Spleen (tissue), 13 donors: ENCODE measurements at places on chromosomes 6 and 20. TPM values are rescaled to one million over a fixed set of nuclear protein-coding genes. Genes with fewer than 3 reads are reported as not detected.
A peak's percentile ranks its signal among the peaks of the same experiment; 100 is the strongest.

GRCh38 chr6:70162972-70163371, 139.9 kb downstream of the COL9A1 start:
- DNase-seq = no peak
- no peaks in the 10 kb centered on the region for H3K4me1 ChIP-seq
- H3K4me3 ChIP-seq = no peak overlapping the region
- H3K36me3 ChIP-seq = no peaks in the 10 kb centered on the region
- no peaks in the 10 kb centered on the region for H3K27me3 ChIP-seq

LZTS3 gene
- total RNA-seq = 1.9 TPM

DNA sequence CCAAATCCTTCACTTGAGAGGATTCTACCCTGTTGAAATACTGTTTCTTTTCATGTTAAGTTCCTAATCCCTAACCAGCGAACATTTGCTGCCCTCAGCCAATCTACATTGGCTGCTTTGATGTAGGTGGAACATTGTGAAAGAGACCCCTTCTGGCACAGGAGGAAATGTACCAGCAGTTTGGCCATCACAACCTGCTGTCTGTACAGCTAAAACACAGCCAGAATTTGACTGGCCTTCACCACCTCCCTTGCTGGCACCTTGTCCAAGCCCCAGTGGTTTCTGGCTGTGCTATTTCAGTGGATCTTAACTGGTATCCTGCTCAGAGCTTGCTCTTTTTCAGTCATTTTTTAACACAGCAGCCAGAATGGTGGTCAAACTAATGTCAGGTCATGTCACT, 202.1 kb upstream of the EPHA7 start:
- no peak overlapping the region for H3K27ac ChIP-seq
- H3K36me3 ChIP-seq = no peaks in the 10 kb centered on the region
- no peaks in the 10 kb centered on the region for H3K4me1 ChIP-seq
- H3K4me3 ChIP-seq = no peak overlapping the region
- H3K27me3 ChIP-seq = no peaks in the 10 kb centered on the region
- no peak for DNase-seq

- no peaks in the 10 kb centered on the region for H3K36me3 ChIP-seq
- DNase-seq = no peak
- no peak overlapping the region for H3K27ac ChIP-seq
- H3K4me1 ChIP-seq = peaks cover 75% of the 10 kb centered on the region
- H3K27me3 ChIP-seq = no peaks in the 10 kb centered on the region
These were observed 29.0 kb downstream of the JARID2 start for GRCh38 chr6:15274692-15275387.

DNA sequence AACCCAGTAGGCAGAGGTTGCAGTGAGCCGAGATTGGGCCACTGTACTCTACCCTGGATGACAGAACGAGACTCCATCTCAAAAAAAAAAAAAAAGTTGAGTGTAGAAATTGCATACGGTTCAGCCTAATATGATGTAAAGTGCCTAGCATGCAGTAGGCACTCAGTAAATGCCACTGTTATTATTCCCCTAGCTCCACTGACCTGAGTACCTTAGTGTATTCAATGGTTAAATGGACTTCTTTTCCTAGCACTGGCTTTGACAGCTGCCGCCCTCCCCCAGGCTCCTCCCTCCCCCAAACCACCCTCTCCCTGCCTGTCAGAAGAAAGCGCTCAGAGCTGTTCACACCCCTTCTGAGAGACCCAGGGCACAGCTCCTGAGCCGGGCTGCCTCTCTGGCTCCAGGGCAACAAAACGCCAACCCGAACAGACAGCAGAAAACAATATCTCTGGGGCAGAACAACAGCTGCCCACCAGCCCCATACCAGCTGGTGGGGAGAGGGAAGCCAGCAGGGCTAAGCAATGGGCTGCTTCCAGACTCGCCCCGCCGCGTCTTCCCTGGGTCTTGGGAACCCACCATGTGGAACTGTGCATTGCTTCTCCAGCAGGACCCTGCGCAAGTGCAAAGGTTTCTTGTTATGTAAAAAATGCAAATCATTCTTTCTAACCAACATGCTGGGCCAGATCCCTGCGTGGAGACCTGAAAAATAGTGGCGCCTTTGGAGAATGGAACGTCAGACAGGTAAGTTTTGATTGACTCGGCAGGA, 4.5 kb downstream of the CPNE5 start:
- H3K4me1 ChIP-seq = peaks cover 18% of the 10 kb centered on the region
- H3K27ac ChIP-seq = no peak overlapping the region
- no peaks in the 10 kb centered on the region for H3K36me3 ChIP-seq
- H3K4me3 ChIP-seq = no peak overlapping the region
- peaks cover 21% of the 10 kb centered on the region for H3K27me3 ChIP-seq
- DNase-seq = no peak

FKBP5 gene
- total RNA-seq = 207 TPM

NOX3 gene
- not detected for total RNA-seq

GRCh38 chr6:90413867-90414266, 117.2 kb upstream of the BACH2 start:
- H3K4me3 ChIP-seq = no peak overlapping the region
- H3K36me3 ChIP-seq = no peaks in the 10 kb centered on the region
- H3K4me1 ChIP-seq = peaks cover 9% of the 10 kb centered on the region
- peak; percentile 81 for DNase-seq

GRCh38 chr6:141809901-141810300, 322.8 kb upstream of the GJE1 start:
- DNase-seq = no peak
- H3K36me3 ChIP-seq = no peaks in the 10 kb centered on the region
- H3K4me1 ChIP-seq = no peaks in the 10 kb centered on the region
- H3K27ac ChIP-seq = no peak overlapping the region
- H3K27me3 ChIP-seq = no peaks in the 10 kb centered on the region

DNA sequence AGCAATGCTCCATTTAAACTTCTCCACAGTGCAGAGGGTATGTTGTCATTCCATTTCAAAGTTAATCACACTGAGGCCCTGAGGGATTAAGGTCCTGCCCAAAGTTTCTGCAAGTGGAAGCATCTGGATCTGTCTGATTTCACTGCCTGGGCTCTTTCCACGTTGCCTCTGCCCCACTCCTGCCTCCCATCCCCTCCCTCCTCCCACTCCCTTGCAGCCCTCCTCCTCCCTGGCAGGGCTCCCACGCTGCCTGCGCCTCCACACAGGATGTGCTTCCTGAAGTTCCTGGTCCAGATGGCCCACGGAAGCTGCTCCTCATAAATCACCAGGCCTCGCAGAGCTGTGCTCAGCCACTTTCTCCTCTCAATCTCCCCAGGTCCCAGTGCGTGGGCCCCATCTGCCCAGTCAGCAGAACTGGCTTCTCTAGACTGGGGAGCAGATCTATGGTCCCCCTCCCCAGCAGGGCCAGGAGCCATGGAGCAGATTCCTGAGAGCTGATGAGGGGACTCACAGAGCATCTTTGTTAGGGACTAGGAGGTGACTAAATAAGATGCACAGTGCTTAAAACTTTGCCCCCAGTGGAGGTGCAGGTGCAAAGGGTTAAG, 65.4 kb upstream of the MAFB start:
- no peak overlapping the region for H3K4me3 ChIP-seq
- peaks cover 7% of the 10 kb centered on the region for H3K27me3 ChIP-seq
- H3K36me3 ChIP-seq = no peaks in the 10 kb centered on the region

MDFI gene
- total RNA-seq = not detected

- peak within 1 kb of the TSS; percentile 95 for H3K27ac ChIP-seq
- peaks cover 55% of the 10 kb centered on the region for H3K4me1 ChIP-seq
- H3K4me3 ChIP-seq = peak within 1 kb of the TSS; percentile 93
- peak; percentile 100 for DNase-seq
These were observed at the start of gene CNPY3 for GRCh38 chr6:42928986-42929820. Gene CNPY3, plus strand, starts transcription at chr6:42929480. Its CDS starts 91 bp downstream, at chr6:42929571.

GRCh38 chr20:55569084-55569483, 436.2 kb downstream of the CBLN4 start:
- H3K4me1 ChIP-seq = no peaks in the 10 kb centered on the region
- DNase-seq = no peak
- no peak overlapping the region for H3K27ac ChIP-seq
- no peak overlapping the region for H3K4me3 ChIP-seq
- H3K36me3 ChIP-seq = no peaks in the 10 kb centered on the region

- no peak overlapping the region for H3K4me3 ChIP-seq
- no peak for DNase-seq
- no peak overlapping the region for H3K27ac ChIP-seq
- H3K4me1 ChIP-seq = no peaks in the 10 kb centered on the region
- H3K36me3 ChIP-seq = no peaks in the 10 kb centered on the region
These were observed 87.6 kb upstream of the PMEPA1 start for GRCh38 chr20:57797401-57797800.

DNA sequence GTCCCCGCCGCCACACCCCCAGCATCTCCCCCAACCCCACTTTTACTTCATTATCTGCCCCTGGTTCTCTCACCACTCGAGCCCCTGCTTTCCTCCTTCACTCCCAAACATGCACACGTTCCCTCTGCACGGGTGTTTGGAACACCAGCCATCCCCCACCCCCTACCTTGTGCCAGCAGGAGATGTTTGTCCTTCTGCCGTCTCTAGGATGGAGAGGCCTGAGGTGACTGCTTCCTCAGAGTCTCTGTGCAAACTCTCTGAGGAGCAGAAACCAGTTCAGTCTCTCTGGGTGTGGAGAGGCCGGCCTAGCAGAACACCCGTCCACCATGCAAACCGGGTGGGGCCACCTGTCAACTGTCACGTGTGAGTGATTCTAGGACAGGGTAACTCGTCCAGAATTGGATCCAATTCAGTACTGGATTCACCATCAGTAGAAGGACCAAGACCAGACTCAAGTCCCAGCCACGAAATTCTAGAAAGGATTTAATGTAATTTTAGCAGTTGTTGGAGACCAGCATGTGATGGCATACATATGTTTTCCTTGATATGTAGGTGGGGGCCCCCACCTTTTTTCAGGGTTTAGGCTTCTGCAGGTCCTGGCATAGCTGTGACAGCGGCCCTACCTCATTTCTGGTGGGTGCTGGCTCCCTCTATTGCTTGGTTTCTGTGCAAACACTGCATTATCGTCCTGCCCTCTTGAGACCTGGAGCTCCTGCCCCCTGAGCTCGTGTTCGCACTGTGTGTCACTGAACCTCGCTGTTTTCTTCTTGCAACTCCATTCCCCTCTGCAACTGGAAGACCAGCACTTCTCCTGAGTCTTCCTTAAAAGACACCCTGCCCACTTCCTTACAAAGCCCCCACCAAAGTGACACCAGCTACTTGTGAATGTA, at the start of gene RAET1E:
TSS of gene RAET1E (minus strand) at position 259 of the 890 bp plus-strand sequence. CDS start 7,212 bp downstream, outside the sequence.
- no peak for DNase-seq
- peak within 1 kb of the TSS; percentile 85 for H3K27ac ChIP-seq
- peaks cover 12% of the 10 kb centered on the region for H3K4me1 ChIP-seq
- H3K4me3 ChIP-seq = no peak within 1 kb of the TSS
- no peaks in the 10 kb centered on the region for H3K27me3 ChIP-seq

- H3K27ac ChIP-seq = no peak overlapping the region
- H3K36me3 ChIP-seq = no peaks in the 10 kb centered on the region
- no peak for DNase-seq
- no peak overlapping the region for H3K4me3 ChIP-seq
- no peaks in the 10 kb centered on the region for H3K4me1 ChIP-seq
These were observed 11.7 kb downstream of the SLC13A3 start for GRCh38 chr20:46639587-46639986.

TINAG gene
- total RNA-seq = not detected

DNA sequence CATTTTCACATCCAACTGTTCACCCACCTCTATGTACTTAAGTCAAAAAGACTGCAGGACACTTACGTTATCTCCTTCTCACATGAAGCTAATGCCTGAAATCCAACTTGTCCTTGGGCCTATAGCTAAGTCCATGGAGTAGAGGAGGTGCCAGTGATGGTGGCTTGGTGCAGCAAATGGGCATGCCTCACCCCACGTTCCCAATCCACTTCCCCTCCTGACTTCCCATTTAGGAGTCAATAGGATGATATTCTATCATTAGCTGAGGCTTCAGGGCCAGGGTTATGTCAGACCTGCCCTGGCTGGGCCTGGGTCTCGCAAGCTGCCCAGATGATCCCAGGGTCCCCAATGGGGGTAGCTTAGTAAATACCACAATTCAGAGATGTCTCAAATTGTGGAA, 410.4 kb downstream of the MAFB start:
- no peaks in the 10 kb centered on the region for H3K4me1 ChIP-seq
- no peak overlapping the region for H3K27ac ChIP-seq
- DNase-seq = no peak
- no peaks in the 10 kb centered on the region for H3K27me3 ChIP-seq
- no peak overlapping the region for H3K4me3 ChIP-seq

VGLL2 gene
- not detected for total RNA-seq

DNA sequence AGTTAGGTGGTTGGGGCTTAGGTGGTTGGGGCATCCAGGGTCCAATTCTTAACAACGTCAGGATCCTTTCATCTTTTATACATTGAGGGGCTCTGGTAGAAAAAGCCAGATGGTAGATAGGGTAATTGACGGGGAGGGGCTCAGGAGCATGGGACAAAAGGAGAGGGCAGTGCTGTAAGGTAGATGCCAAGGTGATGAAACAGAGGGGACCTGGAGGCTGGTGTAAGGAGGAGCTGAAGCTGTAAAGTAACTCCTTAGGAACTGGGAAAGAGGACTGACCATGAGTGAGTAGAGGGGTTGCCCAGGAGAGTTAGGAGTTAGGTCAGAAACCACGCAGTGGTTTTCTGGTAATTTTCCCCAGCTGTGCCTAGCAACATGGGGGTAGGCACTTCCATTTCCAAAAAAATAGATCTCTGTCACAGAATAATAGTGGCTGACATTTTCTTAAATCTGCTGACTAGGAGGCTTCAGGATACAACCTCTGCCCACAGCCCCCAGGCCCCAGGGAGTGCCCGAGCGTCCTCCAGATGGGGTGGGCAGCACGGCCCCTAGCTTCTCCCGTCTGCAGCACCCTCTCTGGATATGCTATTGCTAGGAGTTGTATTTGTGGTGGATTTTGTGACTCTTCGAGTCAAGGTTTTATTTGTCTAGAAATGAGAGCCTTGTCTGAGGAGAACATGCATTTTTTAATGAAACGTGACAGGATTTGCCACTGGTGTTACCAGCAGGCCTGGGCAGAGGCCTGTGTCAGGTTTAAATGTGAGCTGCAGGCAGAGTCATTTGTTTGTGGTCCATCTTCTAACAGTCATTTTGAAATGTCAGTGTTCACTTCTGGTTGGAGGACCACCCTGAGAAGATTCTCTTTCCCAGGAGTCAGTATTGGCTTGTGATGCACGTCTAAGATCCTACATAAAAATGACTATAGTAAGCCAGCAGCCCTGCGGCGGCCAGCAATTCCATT, 44.6 kb downstream of the TULP4 start:
- H3K4me3 ChIP-seq = no peak overlapping the region
- H3K36me3 ChIP-seq = no peaks in the 10 kb centered on the region

DNA sequence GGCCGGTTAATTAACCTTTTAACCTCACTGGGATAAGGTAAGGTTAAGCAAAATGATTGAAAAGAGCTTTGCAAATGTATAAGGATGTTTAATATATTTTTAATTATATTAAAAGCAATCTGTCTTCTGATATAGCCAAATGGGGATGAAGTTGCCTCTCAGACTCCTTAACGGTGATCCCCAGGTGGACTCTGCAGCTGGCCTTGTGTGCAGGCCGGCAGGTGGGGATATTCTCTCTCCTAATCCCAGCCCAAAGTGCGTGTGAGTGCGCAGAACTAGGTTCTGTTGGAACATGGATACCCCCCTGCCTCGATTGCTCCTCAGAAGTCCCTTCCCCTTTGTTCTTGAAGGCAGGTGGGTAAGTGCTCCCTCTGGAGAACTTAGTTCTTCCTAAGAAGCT, 100.0 kb downstream of the NDUFAF5 start:
- no peaks in the 10 kb centered on the region for H3K36me3 ChIP-seq
- no peak overlapping the region for H3K27ac ChIP-seq
- H3K27me3 ChIP-seq = peaks cover 3% of the 10 kb centered on the region
- no peak for DNase-seq
- no peak overlapping the region for H3K4me3 ChIP-seq

- DNase-seq = no peak
- H3K4me1 ChIP-seq = no peaks in the 10 kb centered on the region
- no peaks in the 10 kb centered on the region for H3K27me3 ChIP-seq
- no peaks in the 10 kb centered on the region for H3K36me3 ChIP-seq
These were observed 92.9 kb upstream of the TOX2 start for GRCh38 chr20:43821795-43822194.
